ENCODE measurements at places on chromosomes 1 and 21.
A peak's percentile ranks its signal among the peaks of the same experiment; 100 is the strongest.

GRCh38 chr1:77557053-77557452, 125.4 kb downstream of the ZZZ3 start:
- no peak for DNase-seq

DNA sequence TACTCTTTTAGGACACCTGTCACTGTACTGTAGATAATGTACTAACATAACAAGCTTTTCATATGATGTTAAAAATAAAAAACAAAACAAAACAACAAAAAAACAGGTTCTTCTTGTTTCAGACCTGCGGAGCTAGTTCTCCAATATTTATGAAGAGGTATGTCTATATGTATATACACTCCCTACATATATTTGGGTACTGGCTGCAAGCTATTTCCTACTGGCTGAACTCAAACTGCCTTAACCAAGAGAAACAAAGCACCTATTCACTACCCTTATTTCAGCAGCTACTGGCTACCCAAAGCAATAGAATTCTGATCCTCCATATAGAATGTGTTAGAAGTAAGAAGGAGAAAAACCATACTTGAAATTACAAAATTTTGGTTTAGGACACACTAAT, 73.5 kb downstream of the ABL2 start:
- DNase-seq: no peak

- no peak for DNase-seq
Observed at GRCh38 chr1:153832293-153832692, 57.1 kb downstream of the SLC27A3 start.

DNA sequence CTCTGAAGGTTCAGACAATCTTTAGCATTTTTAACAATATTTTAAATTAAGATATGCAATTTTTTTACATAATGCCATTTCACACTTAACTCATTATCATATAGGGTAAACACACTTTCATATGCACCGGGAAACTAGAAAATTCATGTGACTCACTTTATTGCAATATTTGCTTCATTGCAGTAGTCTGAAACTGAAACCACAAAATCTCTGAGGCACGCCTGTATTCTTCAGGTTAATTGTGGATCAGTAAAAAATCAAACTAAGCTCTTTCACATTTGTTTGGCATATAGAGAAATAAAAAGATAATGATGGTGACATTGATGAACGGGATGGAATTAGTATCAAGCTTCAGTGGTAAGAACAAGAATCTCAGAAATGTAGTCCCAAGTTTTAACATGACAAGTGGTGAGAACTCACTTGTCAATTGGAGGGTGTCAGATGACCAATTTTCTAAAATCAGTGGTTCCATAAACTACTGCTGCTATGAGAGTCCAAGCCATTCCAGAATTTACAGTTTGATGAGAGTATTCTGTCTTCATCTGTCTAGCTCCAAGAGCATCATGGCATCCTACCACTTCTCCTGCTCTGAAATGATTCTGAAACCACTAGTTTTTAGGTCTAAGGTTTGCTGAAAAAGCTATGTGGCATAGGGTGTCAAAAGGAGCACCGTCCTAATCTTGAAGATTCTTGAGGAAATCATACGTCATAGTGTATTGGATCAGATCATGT, 281.0 kb downstream of the PTPRC start:
- DNase-seq: no peak

DNA sequence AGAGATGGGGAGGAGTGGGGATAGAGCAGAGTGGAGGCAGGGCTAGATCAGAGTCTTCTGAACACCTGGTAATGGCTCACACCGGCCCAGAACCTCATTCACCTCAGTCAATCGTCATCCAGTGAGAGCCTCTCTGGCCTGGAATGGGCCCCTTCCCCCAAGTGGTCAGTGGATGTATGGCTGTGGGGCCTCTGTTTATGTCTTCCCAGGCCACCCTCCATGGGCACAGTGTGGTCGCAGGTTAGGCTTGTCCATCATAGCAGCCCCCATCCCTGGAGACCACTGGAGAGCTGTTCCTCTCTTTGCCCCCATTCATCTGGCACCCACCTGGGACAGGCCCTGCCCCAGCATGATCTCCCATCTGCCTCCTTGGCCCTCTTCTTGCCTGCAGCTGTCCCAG, 29.6 kb upstream of the TENT5C start:
- no peak for DNase-seq

GRCh38 chr21:39029900-39030884, 153.1 kb downstream of the PSMG1 start:
- DNase-seq: no peak

DNA sequence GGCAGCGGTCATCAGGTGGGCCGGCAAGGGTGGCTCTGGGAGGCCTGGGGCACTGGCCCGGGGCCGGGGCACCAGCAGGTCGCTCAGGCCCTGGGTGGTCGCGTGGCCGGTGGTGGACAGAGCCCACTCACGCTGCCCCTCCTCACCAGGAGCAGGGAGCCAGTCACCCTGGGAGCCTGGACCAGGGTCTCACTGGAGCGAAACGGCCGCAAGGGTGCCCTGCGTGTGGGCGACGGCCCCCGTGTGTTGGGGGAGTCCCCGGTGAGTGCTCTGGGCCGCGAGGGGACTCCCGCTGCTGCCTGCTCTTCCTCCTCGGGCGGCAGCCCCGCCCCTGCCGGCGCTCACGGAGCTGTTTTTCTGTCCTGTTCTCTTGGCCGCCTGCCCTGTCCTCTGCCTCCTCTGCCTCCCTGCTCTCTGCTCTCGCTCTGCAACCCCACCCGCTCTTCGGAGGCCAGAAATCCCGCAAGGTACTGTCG, 23.5 kb downstream of the RNF223 start:
- no peak for DNase-seq

DNA sequence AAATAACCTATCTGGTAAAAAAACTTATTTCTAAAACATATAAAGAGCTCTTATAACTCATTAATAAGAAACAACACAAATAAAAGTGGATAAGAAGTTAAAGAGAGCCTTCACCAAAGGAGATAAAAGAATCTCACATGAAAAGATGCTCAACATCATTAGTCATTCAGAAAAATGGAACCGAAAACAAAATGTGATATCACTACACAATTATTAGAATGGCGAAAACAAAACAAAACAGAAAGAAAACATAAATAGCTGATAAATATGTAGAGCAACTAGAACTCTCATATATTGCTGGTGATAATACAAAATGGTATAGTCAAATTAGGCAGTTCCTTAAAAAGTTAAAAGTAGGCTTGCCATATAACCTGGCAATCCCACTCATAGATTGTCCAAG, 1109.3 kb downstream of the PLA2G4A start:
- DNase-seq: no peak

GRCh38 chr1:151520359-151520758, 9.2 kb downstream of the CGN start:
- DNase-seq: no peak

GRCh38 chr1:90969241-90969640, 52.6 kb downstream of the ZNF644 start:
- no peak for DNase-seq

DNA sequence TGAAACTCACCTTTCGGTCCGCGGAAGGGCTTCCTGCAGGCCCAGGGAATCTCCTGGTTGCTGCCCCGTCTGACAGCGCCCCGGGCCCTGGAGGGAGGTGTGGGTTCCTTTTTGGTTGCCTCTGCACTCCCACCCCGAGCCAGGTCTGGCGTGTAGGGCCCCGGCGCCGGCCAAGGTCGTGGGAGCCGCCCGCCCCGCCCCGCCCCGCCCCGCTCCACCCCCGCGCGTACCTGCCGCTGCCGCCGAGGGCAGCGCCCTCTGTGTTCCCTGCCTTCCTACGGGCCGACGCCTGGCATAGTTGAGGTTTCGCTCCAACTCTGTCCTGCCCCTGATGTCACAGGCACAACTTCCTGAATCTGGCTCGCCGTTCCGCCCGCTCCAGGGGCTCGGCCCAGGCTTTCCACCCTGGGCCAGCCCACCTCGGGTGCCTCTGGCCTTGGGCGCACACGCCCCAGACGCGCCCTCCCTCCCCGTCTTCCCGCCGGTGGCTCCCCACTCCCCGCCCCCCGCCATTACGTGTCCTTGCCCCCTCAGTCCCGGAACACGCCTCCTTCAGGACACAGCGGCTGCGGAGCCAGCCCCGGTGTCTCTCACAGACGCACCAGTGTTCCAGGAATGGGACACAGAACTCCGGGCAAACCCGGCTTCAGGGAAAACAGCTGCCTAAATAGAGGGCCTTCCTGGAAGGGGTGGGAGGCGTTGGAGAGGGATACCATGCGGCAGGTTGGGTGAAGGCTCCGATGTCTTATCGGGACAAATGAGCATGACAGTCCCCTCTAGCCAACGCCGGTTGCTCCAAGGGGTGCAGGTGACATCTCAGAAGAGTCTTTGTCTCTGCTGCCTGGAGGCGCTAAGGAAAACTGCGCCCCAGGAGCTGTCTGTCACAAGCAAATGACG, at the start of gene KIAA0040:
Gene KIAA0040, minus strand, starts transcription at position 147 of the 897 bp plus-strand sequence. CDS start 31,763 bp downstream, outside the sequence.
- peak; percentile 92 for DNase-seq

- DNase-seq: peak; percentile 64
Observed at GRCh38 chr1:92698932-92699331, 86.0 kb downstream of the EVI5 start.

DNA sequence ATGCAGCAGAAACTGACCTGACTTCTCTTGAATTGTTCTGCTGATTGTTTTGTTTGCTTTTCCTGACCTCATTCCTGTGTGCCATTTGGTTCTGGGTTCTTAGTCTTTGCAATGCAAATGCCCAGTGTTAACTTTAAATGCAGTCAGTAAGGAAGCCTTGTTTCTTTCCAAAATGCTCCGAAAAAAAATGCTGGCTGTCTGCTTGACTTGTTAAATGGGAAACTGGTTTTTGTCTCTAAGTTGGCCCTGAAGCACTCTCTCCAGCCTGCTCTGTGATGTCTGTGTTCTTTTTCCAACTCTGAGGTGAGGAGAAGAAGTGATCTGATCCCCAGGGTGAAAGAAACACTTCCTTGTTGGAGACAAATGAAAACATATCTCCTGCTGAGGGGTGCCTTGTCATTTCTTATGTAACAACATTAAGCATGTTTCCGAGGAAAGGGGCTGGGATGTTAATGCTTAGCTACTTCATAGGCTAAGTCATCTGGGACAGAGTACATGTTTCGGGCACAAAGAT, 256.3 kb upstream of the ADGRL4 start:
- no peak for DNase-seq
